Left lung (tissue), 14 donors: ENCODE measurements at places on chromosomes 7 and 10.

DNA sequence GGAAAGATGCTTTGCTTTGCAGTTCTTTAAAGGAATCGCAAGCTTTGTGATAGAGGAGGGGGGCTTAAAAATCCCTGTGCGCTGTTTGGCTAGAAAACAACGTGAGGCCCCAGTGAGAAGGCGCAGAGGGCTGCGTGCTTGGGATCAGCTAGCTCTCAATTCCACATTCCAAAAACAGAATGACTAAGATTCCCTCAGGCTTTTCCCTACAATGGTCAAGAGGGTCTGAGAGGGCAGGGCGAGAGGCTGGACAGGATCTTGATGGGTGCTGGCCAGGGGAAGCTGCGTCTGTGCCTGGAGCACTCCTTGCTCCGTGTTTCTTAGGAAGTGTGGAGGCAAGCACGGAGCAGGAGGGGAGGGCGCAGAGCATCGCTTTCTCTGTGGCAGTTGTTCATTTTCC, 72.1 kb upstream of the INHBA start:
- no peak overlapping the region for H3K27ac ChIP-seq
- peaks cover 6% of the 10 kb centered on the region for H3K4me1 ChIP-seq
- no peaks in the 10 kb centered on the region for H3K36me3 ChIP-seq
- H3K4me3 ChIP-seq = no peak overlapping the region
- H3K27me3 ChIP-seq = no peaks in the 10 kb centered on the region

GRCh38 chr10:72121389-72121788, 33.0 kb upstream of the SPOCK2 start:
- H3K4me3 ChIP-seq = no peak overlapping the region
- no peak overlapping the region for H3K27ac ChIP-seq
- no peaks in the 10 kb centered on the region for H3K27me3 ChIP-seq
- peaks cover under 1% of the 10 kb centered on the region for H3K36me3 ChIP-seq

GRCh38 chr7:132349075-132349474, 227.2 kb downstream of the PLXNA4 start:
- peaks cover 31% of the 10 kb centered on the region for H3K27me3 ChIP-seq
- H3K4me1 ChIP-seq = no peaks in the 10 kb centered on the region
- H3K36me3 ChIP-seq = no peaks in the 10 kb centered on the region

GRCh38 chr7:11341285-11341944, 367.7 kb downstream of the PHF14 start:
- H3K4me1 ChIP-seq = peaks cover 8% of the 10 kb centered on the region
- no peaks in the 10 kb centered on the region for H3K36me3 ChIP-seq
- no peaks in the 10 kb centered on the region for H3K27me3 ChIP-seq
- DNase-seq = peak; percentile 64

- H3K4me1 ChIP-seq = no peaks in the 10 kb centered on the region
- H3K27me3 ChIP-seq = no peaks in the 10 kb centered on the region
- H3K36me3 ChIP-seq = no peaks in the 10 kb centered on the region
- peak; percentile 71 for DNase-seq
These were observed 87.3 kb downstream of the ODAD2 start for GRCh38 chr10:27911539-27911938.
